ENCODE measurements at places on chromosomes 16 and 17.

GRCh38 chr16:21260870-21261791 lies 17.0 kb downstream of the CRYM start:
- no peak for DNase-seq

DNA sequence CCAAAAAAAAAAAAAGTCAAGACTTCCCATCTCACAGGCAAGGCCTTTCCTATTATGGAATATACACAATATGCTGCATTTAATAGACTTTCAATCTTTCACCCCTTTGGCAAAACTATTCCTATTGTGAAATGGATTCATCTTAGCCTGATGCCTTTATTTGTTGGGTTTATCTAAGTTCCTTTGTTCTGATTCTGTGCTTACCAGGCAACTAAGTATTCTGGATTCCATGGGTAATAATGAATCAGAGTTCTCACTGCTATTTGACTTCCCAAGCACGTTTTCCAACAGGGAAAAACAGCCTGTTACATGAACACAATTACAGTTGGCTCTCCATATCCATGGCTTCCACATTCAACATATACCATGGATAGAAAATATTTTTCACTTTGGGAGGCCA lies 135.5 kb downstream of the MYO1D start:
- DNase-seq: no peak

DNA sequence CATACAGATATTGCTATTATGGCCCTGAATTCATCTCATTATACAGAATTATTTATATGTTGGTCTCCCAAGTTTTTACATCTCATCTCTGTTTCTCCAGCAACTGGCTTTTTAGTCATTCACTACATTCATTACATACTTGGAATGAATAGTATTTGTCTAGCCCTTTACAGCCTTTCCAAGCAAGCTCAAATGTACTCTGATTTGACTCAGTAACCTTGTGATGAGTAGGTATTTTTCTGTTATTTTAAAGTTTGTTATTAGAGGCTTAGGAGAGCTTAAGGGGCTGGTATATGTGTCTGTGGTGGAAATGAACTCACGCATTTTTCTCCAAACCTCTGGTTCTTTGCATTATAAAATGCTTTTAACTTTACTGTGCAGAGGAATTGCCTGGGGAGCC lies 224.7 kb downstream of the SNX29 start:
- no peak for DNase-seq

DNA sequence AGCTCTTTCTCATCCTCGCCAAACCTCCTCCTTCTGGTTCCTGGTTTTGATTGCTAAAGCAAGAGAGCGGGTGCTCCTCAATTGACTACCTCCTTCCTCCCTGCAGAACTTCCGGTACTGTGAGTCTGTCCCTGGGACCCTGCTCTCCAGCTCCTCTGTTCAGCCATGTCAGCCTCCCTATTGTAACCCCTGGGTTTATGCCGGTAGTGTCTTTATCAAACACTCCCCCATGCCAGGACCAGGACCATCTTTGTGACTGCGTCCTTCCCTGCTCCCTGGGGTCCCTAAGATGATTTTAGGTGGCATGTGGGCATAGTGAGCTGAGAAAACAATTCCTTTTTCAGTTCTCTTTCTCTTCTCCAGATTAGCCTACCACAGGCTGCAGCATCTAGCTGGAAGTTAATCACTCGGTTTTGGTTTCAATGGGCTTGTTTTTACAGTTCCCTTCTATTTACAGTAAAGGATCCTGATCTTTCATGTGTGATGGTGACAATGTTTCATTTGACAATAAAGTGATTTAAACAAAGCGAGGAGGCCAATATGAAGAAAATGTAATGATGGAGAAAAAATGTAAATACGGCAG lies 27.7 kb upstream of the IL21R start:
- no peak for DNase-seq

- DNase-seq: no peak
Observed at GRCh38 chr17:10635290-10635689, 21.8 kb downstream of the MYH3 start.

DNA sequence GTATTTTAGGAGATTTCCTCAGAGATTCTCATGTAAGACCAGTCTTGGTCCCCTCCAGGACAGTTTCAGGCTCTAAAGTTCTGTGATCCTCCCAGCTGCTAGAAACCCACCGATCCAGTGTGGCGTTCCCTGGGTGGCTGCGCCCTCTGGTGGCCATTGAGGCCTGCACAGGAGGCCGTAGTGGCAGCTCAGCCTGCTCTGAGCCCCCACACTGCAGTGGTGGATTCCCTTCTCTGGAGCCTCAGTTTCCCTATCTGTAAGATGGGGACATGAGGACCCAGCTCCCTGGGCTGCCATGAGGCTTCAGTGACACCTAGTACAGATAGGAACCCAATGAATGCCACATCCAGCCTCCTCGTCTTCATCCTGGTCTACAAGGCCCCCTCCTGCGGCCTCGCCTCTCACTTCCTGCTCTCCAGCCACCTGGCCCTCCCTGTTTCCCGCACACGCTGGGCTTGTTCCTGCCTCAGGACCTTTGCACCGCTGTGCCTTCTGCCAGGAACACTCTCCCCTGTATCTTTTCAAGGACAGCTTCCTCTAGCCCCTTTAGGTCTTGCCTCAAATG lies 16.5 kb downstream of the CCDC102A start:
- peak; percentile 79 for DNase-seq

- DNase-seq: no peak
Observed at GRCh38 chr17:28946239-28946638, 5.1 kb downstream of the PHF12 start.

GRCh38 chr17:28999206-28999605 lies 6.6 kb downstream of the SEZ6 start:
- DNase-seq: no peak

Measured in stimulated activated CD4-positive, alpha-beta T cell treated with anti-CD3 and anti-CD28 coated beads, Interleukin-1b, Interleukin-23, amount 100 ng/mL, for 48 hours (primary cell).